ENCODE measurements at places on chromosomes 4 and X. TPM values are rescaled to one million over a fixed set of nuclear protein-coding genes. Genes with fewer than 3 reads are reported as not detected.

The SMS gene
- 32.9 TPM for polyA plus RNA-seq

The S100G gene
- polyA plus RNA-seq: not detected

The SPACA5 gene
- not detected for polyA plus RNA-seq

The NSG1 gene
- polyA plus RNA-seq: 66.1 TPM

The AFM gene
- not detected for polyA plus RNA-seq

The MSX1 gene
- polyA plus RNA-seq: not detected

The SMIM10L2A gene
- 0.36 TPM for polyA plus RNA-seq

The ZNF157 gene
- 0.61 TPM for polyA plus RNA-seq

The AMTN gene
- polyA plus RNA-seq: not detected

The PPEF2 gene
- polyA plus RNA-seq: not detected

The MAGEA2 gene
- polyA plus RNA-seq: not detected

The CD38 gene
- 5.9 TPM for polyA plus RNA-seq

The CABS1 gene
- polyA plus RNA-seq: not detected

The MAGEA2B gene
- polyA plus RNA-seq: not detected

The RAB9B gene
- polyA plus RNA-seq: 0.69 TPM

The MAGEB1 gene
- polyA plus RNA-seq: not detected

The PALLD gene
- not detected for polyA plus RNA-seq

The LEF1 gene
- 836 TPM for polyA plus RNA-seq

The MSANTD1 gene
- 0.18 TPM for polyA plus RNA-seq

The RTL3 gene
- polyA plus RNA-seq: not detected

The SERPINA7 gene
- not detected for polyA plus RNA-seq

The HMX1 gene
- polyA plus RNA-seq: not detected

The SLC9B1 gene
- 1.7 TPM for polyA plus RNA-seq

The FGF5 gene
- not detected for polyA plus RNA-seq

The PTCHD1 gene
- not detected for polyA plus RNA-seq

The COQ2 gene
- polyA plus RNA-seq: 5.2 TPM

The SMR3B gene
- polyA plus RNA-seq: not detected

The BTK gene
- polyA plus RNA-seq: 0.12 TPM

The NAT8L gene
- polyA plus RNA-seq: not detected

The MAGEB10 gene
- not detected for polyA plus RNA-seq

The ALAS2 gene
- not detected for polyA plus RNA-seq

The HELQ gene
- polyA plus RNA-seq: 16.7 TPM

The VGLL1 gene
- polyA plus RNA-seq: not detected

The UGT2B7 gene
- not detected for polyA plus RNA-seq

The GPR78 gene
- polyA plus RNA-seq: not detected

The KLKB1 gene
- polyA plus RNA-seq: not detected

The EDA gene
- 1.7 TPM for polyA plus RNA-seq

All from naive thymus-derived CD8-positive, alpha-beta T cell (primary cell).